Fibroblast of skin of right quadriceps (primary cell): ENCODE measurements at places on chromosomes 7 and 10.

- DNase-seq, result no peak
Measured at GRCh38 chr7:83738291-83738835, 89.4 kb upstream of the SEMA3E start.

DNA sequence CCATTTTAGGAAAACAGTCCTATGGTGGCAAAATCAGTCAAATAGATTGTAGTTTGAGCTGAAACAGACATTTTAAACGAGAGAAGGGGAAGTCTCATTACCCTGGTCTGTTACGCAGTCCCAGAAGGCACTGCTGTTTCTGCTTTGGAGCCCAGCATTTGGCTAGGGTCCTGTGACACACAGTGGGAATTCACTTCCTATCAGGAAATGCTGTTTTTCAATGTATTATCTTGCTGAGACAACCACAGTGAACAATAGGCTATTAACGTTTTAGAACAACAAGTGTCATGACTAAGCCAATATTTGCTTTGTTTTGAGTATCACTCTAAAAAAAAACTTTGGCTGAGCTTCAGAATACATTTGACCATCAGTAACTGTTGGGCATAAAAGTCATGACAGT lies 74.1 kb downstream of the ADD3 start:
- DNase-seq, result no peak

DNA sequence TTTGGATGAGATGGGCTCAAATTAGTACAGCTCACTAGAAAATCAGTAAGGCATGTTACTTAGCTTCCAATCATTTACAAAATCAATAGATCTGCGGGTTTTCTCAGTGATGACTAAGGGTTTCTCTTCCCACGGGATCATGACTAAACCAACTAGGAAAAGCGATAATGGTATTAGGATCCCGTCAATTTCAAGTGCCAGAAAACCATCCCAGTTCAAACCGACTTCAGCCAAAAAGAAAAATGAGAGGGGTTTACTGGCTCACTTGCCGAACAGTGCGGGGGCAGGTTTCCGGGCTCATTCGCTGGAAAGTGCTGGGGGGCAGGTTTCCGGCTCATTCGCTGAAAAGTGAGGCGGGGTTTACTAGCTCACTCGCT lies 62.1 kb upstream of the LYZL2 start:
- peak; percentile 98 for DNase-seq

GRCh38 chr7:42151309-42151708 lies 85.7 kb downstream of the GLI3 start:
- peak; percentile 22 for DNase-seq

GRCh38 chr7:3730276-3730675 lies 429.2 kb downstream of the SDK1 start:
- DNase-seq, result no peak

- no peak for DNase-seq
Measured at GRCh38 chr10:5523796-5524574, 776 bp upstream of the CALML3 start.

GRCh38 chr7:91789558-91789957 lies 90.9 kb downstream of the MTERF1 start:
- DNase-seq, result no peak

GRCh38 chr7:130939321-130940095 lies 205.5 kb upstream of the KLF14 start:
- no peak for DNase-seq

- DNase-seq, result peak; percentile 37
Measured at GRCh38 chr10:96765406-96766240, 45.3 kb upstream of the PIK3AP1 start.

- DNase-seq, result peak; percentile 57
Measured at GRCh38 chr10:124032971-124033886, 60.2 kb downstream of the CHST15 start.

GRCh38 chr10:90930971-90931871 lies 10.3 kb upstream of the ANKRD1 start:
- peak; percentile 99 for DNase-seq

DNA sequence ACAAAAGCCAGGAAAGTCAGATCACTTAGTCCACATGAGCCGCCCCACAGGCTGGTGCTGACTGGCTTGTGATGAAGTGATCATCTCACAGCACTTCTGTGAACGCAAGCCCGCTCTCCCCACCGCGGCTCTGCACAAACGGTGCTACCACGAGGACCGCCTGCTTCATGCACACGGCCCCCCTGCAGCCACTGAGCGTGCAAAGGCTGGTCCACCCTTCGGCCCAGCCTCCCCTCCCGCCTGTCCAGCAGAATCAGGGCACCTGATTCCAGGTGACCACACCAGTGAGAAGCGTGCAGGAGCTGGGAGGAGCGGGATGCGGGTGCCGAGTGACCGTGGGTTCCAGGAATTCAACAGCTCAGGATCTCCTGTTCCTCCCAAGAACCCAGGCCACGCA lies 32.2 kb downstream of the MAD1L1 start:
- no peak for DNase-seq

DNA sequence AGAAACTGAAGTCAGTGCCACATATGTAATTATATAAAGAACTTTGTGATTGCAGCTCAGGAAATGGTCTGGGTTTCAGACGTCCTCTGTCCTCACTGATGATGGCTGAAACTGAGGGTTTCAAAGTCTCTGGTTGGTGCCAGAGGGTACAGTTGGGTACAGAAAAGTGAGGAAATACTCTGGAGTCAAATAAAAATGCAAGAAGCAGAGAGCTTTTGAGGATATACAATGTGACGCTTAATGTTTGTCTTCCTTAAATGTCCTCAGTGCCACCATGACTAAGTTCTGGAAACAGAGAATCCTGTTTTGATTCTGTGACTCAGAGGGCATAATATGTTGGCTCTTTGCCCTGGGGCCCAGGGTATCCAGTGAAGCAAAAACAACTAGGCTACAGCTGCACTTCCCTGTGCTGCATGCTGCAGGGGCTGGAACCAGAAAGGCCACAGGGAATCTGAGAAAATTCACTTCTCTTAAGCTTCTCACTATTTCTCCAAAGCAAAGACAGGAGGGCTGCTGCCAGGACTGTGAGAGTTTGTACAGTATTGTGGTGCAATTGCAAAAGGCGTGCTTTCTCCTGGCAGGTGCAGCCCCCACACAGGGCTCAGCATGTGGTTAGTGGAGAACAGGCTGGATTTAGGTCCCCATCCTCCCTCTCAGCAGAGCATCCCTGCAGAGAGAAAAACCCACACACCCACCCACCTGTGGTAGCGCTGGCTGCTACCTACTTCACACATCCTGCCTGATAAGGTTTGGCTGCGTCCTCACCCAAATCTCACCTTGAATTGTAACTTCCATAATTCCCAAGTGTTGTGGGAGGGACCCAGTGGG lies 169.5 kb upstream of the SVIL start:
- DNase-seq, result peak; percentile 94

DNA sequence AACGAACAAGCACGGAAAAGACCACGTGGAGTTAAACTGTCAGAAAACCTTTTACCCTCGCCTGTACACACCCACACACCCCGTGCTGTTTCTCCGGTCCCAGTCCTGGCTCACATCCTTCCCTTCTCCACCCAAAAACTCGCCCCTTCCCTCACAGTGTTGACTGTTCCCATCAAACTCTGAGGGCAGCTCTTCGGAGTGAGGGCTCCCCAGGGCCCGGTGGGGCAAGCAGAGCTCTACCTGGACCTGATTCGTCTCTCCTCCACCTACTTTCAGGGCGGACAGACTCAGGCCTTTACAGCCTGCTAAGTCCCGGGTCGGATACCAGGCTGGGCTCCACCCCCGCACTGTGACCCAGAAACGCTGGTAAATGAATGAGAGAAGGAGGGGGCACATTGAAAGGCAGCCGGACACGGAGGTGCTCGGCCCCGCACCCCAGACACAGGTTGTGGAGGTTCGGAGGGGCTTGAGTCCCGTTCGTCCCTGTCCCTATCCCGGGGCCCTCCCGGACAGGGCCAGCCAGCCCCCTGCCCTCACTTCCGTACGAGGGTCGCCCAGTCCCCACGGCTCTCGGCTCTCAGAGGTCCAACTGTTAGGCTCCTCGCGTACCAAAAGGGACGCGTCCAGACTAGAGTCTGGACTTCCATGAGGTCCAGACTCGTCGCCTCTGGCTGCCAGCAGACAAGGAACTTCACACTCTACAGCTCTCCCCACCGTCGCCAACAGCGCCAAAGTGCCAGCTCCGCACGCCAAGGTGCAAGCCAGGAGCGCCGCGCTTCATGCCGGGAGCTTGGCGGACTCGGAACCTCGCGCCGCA lies 31.7 kb upstream of the ASL start:
- peak; percentile 27 for DNase-seq

- no peak for DNase-seq
Measured at GRCh38 chr10:43006490-43006889, 70.4 kb upstream of the RET start.

DNA sequence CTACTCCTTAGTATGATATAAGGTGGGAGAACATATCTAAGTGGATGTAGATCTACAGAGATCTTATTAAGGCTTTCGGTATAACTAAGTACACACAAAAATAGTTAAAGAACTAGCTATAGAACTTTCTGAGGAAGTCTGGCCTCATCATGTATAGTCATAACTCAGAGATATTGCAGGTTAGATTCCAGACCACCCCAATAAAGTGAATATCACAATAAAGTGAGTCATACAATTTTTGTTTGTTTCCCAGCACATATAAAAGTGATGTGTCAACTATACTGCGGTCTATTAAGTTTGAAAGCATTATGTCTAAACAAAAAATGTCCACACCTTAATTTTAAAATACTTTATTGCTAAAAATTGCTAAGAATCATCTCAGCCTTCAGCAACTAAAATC lies 24.7 kb upstream of the SEMA3A start:
- DNase-seq, result no peak

- DNase-seq, result peak; percentile 16
Measured at GRCh38 chr10:98664329-98665042, 217.8 kb upstream of the HPS1 start.

DNA sequence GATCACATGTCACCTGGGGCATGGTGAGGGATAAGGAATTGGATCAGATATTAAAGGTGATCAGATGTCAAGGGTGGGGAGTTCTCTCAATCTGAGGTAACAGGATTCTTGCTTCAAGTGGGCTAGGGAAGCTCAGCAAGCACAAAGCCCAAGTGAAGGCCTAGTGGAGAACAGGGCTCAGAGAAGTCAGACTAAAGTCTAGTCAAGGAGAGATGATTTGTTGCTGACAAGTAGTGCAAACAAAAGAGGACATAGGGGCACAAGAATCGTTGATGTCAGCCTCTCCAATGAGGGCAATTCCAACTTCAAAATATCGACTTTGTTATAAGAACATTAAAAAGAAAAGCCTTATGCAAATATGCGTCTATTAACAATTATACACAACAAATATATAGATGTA lies 852.8 kb upstream of the CELF2 start:
- no peak for DNase-seq

GRCh38 chr10:89526358-89526757 lies 9.0 kb downstream of the SLC16A12 start:
- DNase-seq, result no peak
